ENCODE measurements at places on chromosomes 2 and 18. TPM values are rescaled to one million over a fixed set of nuclear protein-coding genes. Genes with fewer than 3 reads are reported as not detected.

DNA sequence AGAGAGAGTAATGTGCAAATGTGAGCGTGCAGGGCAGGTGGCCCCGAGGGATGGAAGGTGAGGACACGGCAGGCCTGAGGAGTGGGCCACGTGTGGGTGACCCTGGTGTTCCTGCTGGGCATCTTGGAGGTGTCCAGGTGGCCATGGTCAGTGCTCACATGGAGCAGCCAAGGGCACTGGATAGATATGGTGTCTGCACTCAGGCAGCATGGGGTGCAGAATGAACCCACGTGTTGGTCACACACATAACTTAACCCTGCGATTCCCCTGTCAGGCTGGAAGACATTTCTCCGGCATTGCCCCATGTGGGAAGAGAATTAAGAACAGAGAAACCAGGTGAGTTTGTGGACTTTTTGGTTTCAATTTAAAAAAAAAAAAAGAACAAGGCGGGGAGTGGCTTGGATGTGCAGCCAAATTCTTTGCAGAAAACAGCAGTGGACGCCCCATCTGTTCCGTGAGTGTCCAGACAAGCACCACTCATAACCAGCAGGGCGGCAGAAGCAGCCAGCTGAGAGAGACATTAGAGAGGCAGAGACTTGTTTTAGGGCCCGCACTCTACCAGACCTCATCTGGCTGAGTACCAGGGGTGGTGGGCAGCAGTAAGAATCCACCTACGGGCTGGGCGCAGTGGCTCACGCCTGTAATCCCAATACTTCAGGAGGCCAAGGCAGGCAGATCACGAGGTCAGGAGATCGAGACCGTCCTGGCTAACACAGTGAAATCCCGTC lies 249.8 kb downstream of the ACKR3 start:
- DNase-seq: no peak

DNA sequence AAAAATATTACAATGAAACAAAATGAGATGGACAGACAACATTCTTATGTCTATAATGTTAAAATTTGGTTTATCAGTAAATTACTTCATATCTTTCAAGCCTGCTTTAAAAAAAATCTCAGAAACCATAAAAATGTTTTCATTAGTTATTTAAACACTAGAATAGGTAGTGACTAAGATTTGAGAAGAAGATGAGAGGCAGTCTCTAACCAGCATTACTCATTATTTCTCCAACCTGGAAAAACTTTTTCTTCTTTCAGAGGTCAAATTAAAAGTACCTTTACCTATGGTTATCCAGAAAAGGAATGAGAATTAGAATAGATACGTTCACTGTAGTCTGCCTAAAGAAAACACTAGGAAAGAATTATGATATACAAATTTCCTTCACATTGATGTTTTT lies 50.3 kb downstream of the IKZF2 start:
- no peak for DNase-seq

GRCh38 chr2:129849559-129850160 lies 129.8 kb upstream of the RAB6C start:
- peak; percentile 80 for DNase-seq

GRCh38 chr2:109715313-109715805 lies 78.7 kb upstream of the RGPD5 start:
- DNase-seq: peak; percentile 13

- no peak for DNase-seq
Measured at GRCh38 chr2:140526575-140526974, 1604.2 kb downstream of the LRP1B start.

- peak; percentile 22 for DNase-seq
Measured at GRCh38 chr2:206353685-206354084, 79.2 kb downstream of the ZDBF2 start.

DNA sequence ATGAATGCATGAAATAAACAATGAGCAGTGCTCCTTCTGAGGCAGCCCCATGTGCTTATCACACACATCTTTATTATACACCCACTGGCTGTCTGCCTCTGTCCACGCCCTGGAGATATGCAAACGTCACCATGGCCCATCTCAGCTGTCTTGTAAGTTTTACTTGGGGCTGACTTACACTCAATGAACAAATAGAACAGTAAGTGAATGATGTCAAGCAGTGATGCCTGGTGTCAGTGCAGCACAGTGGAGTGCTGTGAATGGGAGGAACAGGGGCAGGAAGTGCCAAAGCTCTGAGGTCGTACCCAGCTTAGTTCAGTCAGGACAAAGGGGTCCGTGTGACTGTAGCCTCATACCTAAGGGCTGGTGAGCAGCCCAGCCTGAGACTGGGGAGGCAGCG lies 659.5 kb upstream of the HS6ST1 start:
- no peak for DNase-seq

Gene CYRIA
- 0.05 TPM for total RNA-seq

Gene RAB6C
- total RNA-seq: not detected

Gene PLCL1
- total RNA-seq: 0.83 TPM

Gene SERPINB4
- not detected for total RNA-seq

Measured in SK-MEL-5 (cell line).